ENCODE measurements at places on chromosomes 5 and 9. TPM values are rescaled to one million over a fixed set of nuclear protein-coding genes. Genes with fewer than 3 reads are reported as not detected.
A peak's percentile ranks its signal among the peaks of the same experiment; 100 is the strongest.

DNA sequence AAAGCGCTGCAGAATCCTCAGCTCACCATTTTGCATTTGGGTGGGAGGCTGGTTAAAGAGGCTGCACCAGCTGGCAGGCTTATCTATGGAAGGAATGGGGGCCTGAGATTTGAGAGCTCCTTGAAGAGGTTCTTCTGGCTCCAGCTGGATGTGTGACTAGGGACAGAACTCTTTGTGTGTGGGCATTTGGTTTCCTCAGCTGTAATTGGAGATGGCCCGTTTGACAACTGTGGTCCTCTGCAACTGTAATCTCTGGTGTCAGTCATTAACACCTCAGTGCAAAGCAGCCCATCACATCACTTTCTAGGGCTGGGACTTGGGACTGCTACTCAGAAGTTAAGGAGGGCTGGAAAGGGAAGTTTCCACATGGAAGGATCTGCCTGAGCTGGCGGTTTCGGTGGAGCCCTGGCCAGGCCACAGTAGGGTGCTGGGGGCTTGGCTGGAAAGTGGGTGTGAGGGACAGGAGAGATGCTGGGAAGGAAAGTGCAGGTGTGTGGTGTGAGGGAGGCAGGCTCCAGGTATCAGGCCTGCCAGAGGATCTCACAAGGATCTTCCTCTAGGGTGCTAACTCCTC is 193.8 kb downstream of the GADD45G start:
- DNase-seq, result no peak

The MARCOL gene
- not detected for total RNA-seq

DNA sequence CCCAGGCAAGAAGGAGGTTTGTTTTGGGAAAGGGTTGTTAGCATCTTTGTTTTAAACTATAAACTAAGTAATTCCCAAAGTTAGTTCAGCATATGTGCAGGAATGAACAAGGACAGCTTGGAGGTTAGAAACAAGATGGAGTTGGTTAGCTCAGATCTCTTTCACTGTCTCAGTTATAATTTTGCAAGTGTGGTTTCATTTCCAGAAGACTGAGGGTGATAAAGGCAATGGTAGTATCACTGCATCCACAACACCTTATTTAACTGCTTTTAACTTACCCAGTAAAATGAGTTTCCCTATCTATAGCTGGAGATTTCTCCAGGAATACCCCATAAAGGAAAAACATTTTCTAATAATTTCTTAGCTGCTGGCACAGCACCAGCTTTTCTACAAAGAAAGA is 152.7 kb downstream of the AOPEP start:
- DNase-seq, result no peak

DNA sequence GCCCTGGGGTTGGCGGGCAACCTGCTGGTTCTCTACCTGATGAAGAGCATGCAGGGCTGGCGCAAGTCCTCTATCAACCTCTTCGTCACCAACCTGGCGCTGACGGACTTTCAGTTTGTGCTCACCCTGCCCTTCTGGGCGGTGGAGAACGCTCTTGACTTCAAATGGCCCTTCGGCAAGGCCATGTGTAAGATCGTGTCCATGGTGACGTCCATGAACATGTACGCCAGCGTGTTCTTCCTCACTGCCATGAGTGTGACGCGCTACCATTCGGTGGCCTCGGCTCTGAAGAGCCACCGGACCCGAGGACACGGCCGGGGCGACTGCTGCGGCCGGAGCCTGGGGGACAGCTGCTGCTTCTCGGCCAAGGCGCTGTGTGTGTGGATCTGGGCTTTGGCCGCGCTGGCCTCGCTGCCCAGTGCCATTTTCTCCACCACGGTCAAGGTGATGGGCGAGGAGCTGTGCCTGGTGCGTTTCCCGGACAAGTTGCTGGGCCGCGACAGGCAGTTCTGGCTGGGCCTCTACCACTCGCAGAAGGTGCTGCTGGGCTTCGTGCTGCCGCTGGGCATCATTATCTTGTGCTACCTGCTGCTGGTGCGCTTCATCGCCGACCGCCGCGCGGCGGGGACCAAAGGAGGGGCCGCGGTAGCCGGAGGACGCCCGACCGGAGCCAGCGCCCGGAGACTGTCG is 976 bp downstream of the RXFP3 start:
- peak; percentile 4 for DNase-seq

GRCh38 chr5:167472566-167473108 is 818.8 kb upstream of the WWC1 start:
- no peak for DNase-seq

DNA sequence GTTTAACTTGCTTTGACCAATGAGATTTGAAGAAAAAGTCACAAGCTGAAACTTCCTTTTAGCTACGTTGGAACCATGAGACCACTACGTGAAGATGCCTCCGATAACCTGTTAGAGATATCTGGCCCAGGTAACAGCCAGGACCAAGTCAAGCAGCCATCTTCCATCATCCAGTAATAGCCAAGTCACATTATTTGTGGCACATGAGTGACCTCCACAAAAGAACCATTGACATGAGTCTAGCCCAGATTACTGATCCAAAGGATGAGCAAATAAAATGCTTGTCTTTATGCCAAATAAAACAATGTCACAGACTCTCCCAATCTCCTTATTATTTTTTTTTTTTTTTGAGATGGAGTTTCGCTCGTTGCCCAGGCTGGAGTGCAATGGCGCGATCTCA is 1.6 kb downstream of the DEPDC1B start:
- DNase-seq, result no peak

DNA sequence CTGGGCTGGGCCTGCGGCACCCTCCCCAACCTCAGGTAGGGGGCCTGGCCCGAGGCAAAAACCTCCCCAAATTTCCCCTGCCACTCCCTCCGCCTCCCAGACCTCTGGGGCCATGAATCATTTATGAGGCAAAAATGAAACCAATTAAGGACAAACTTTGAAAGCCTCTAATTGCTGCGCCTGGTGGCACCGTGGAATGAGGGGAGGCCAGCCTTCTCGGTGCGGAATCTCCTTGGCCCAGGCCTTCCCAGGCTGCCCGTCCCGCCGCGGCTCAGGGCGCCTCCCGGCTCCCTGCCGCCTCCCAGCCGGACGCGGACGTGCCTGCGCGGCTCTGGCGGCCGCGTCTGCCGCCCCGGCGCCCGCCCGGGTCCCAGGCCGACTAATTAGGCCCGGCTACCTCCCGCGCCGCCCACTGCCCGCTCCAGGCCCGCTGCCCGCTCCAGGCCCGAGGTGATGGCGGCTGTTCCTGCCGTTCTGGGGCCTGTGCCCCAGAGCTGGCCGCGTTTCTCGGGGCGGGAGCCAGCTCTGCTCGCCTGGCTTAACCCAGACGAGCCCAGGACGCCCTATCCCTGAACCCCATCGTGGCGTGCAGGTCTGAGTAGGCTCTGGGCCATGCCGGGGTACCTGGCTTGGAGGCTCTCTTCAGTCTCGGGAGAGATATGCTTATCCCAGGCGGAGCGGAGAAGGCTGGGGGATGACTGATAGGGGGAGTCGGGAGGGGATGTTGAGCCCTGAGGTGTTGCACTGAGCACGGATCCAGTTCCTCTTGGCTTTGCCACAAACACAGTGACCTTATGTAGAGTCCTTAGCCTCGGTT is 20.1 kb downstream of the CXXC5 start:
- peak; percentile 56 for DNase-seq

The SAXO1 gene
- total RNA-seq, result not detected

The GALNT12 gene
- total RNA-seq, result 4.5 TPM

Measured in fibroblast of villous mesenchyme (primary cell).